ENCODE measurements at places on chromosomes 7 and 10.
A peak's percentile ranks its signal among the peaks of the same experiment; 100 is the strongest.

GRCh38 chr10:130036296-130037065 lies 72.4 kb upstream of the EBF3 start:
- no peak for DNase-seq

DNA sequence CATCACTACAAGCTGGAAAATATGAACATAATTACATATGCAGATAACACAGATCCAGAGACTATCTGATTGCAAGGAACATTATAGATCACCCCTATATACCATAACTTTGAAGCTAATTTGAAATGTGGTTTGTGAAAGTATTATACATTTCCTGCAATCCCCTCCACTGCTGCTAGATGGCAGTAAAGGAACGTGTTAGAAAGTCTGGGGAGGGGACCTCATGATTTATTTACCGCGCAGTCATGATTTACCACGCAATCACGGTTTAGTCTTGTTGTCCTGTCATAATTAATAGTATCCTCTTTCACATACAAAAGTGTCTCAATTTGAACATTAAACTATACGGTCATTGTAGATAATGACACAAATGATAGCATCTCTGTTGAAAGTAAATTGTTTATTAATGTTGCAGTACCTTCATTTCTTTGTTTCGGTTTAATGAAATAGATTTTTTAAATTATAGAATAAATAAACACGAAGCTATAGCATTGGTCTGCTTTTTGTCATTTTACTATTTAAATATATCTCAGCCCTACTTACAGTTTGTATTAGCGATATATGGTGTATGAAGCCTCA lies 145.3 kb upstream of the PRSS1 start:
- peak; percentile 36 for DNase-seq

- DNase-seq, result no peak
These were observed 56.9 kb downstream of the PRR15 start for GRCh38 chr7:29620556-29620930.

DNA sequence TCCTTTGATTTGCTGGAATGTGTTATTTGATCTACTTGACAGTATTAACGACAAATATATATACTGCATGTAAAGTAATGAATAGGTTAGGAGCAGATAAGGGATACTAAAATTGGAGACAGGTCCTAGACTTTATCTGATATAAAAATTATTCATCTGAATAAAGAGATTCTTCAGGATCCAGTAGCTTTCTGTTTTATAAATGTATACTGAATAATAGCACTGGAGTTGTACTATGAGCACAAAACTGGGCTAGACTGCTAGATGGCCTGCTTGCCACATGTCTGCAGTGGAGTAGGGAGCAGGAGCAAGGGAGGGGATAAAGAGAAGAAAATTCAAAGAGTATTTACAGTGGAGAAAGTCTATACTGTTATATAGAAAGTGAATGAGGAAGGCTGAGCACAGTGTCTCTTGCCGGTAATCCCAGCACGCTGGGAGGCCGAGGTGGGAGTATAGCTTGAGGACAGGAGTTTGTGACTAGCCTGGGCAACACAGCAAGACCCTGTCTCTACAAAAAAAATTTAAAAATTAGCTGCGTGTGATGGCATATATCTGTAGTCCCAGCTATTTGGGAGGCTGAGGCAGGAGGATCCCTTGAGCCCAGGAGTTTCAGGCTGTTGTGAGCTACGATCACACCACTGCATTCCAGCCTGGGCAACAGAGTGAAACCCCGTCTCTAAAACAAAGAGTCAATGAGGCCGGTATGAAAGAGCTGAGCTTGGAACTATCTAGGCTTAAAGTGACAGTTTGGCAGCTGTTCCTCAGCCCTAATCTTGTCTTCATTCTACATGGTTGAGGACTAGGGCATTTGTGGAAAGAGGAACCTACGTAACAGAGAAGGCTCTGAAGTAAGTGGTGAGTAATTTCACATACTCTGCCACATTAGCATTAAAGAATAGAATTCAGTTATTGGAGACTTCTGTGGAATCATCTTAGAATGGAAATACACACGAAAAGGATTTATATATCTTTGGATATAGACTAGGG lies 41.8 kb downstream of the CD36 start:
- DNase-seq, result no peak

GRCh38 chr10:14385596-14386593 lies 55.2 kb upstream of the FRMD4A start:
- DNase-seq, result peak; percentile 34

DNA sequence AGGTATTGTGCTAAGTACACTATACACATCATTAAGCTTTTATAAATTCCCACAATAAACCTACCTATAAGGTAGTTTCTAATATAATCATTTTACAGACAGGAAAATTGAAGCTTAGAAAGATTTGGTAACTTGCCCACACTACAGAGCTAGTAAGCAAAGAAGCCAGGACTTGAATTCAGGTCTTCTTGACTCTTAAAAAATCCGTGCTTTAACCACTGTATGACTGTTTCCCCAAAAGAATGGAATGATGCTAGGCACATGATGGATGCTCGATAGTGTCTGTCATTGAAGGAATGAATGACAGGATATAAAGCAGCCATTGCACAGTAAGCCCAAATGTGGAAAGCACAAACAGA lies 26.6 kb downstream of the ZNF800 start:
- no peak for DNase-seq

DNA sequence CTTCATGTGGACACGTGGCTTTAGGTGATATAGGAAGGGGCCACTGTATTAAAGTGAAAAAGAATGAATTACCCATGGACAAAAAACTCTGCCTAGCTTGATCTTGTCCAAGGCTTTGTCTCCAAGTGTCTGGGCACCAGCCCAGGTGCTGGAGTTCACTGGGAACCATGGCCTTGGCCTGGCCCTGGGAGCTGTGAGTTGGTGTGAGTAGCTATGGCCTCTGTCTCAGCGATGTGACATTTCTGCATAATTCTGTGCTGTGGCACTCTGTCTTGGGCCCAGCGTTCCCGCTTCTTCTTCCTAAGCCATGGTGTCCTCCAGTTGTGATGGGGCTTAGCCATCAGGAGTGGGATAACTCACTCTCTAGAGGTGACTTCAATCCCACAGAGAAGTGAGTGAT lies 119.0 kb upstream of the PPP2R2D start:
- no peak for DNase-seq

DNA sequence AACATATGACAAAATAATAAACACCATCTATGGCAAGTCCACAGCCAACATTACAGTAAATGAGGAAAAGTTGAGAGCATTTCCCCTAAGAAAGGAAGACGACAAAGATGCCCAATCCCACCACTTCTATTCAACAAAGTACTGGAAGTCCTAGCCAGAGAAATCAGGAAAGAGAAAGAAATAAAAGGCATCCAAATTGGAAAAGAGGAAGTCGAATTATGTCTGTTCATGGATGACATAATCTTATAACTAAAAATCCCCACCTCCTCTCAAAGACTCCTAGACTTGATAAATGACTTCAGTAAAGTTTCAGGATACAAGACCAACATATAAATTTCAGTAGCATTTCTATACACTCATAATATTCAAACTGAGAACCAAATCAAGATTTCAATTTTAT lies 288.5 kb upstream of the POT1 start:
- DNase-seq, result no peak

GRCh38 chr10:114801411-114801813 lies 20.2 kb upstream of the FHIP2A start:
- no peak for DNase-seq

- no peak for DNase-seq
These were observed 13.5 kb downstream of the TBXAS1 start for GRCh38 chr7:139842401-139843210.

DNA sequence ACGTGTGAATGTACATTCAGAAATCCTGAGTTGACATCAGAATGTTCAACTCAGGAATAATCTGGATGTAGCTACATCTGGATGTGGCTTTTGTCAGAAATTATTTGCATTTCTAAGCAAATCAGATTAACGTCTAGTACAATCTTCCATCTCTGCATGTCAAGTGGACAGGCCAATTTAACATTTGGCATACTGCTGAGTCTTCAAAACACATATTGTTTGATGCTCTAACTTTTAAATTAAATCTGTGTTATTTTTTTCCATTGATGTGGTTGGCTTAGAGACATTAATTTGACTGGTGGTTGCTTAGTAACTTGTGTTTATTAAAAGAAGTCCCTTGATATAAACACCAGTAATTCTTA lies 3.4 kb downstream of the STAMBPL1 start:
- DNase-seq, result no peak

DNA sequence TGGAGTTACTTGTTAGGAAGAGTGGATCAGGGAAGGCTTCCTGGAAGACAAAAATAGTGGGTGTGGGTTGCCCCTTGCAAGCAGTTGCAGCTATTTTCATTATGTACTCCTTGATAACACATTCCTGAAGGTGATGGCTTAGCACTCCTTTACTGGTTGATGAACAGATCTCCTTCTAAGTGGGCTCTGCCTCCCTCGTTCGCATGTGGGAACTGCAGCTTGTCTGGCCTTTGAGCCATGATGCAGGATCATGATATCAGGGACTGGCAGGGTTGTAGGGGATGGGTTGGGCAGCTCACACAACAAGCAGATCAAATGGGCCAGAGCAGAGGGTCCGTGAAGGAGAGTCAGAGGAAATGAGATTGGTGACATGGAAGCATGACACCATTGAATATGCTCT lies 28.8 kb upstream of the LRRC4 start:
- DNase-seq, result no peak

DNA sequence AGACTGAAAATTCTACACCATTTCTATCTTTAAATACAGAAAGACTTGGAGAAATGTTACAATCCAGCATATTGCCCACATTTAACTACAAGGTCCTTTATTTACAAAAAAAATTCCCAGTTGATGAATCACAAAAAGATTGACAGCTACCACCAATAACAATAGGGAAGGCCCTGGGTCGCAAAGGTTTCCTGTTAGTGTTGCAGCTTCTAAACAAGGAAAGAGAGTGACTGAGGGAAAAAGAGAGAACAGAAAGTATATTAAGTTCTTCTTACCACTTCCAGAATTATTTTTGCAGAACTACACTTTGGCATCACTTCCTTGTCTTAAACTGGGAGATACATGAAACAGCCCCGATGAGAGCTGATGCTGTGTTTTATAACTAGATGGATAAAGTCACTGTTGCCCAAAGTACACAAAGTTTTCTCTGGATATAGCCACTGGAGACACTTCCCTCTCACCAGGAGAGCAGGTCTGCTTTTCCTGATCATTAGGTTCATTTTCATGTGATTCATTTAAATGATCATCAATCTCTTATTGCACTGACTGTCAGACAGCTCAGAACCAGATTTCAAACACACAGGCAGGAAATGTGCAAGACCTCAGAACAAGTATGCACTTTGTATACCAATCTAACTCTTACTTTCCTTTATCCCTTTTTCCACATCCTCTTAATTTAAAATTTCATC lies 57.0 kb downstream of the SHTN1 start:
- no peak for DNase-seq

GRCh38 chr10:126702181-126702580 lies 31.7 kb upstream of the C10orf90 start:
- DNase-seq, result no peak

- no peak for DNase-seq
These were observed 96.1 kb downstream of the ARL4A start for GRCh38 chr7:12783421-12784095.

- no peak for DNase-seq
These were observed 3.4 kb downstream of the TACR2 start for GRCh38 chr10:69413221-69413865.

DNA sequence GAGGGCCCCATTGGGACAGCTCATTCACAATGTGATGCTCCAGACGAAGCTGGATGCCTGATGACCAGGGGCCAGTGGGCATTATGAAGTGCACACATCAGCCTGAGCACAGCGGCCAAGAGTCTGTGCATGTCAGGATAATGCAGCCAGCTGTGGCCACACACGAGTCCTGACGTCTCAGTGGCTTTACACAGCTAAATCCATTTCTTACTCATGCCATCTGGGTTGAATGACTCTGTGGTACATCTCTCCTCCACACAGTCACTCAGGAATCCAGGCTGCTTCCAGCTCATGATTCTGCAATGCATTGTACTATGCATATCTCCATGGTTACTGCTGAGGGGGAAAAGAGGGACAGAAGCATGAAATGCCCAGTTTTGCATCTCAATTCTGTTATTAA lies 123.6 kb downstream of the PRLHR start:
- no peak for DNase-seq

DNA sequence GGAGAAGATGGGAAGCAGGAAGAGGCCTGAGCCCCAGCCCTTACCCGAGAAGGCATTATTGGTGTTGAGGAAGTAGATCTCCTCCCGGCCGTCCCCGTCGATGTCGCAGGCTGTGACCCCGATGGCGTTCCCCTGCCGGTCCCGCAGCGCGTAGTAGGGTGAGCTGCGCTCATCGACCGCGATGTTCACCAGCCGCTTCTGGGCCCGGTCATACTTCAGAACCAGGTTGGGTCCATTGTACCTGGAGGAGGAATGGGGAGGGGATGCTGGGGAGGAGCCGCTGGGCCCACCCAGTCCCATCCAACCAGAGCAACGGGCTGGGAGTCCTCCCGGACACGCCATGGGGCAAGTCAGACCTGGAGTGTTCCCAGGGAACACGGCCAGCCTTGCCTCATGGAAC lies 86.5 kb downstream of the GOLGA7B start:
- no peak for DNase-seq

GRCh38 chr7:27423290-27423689 lies 180.7 kb downstream of the EVX1 start:
- DNase-seq, result no peak

GRCh38 chr10:37289833-37290464 lies 164.6 kb downstream of the ANKRD30A start:
- DNase-seq, result no peak

DNA sequence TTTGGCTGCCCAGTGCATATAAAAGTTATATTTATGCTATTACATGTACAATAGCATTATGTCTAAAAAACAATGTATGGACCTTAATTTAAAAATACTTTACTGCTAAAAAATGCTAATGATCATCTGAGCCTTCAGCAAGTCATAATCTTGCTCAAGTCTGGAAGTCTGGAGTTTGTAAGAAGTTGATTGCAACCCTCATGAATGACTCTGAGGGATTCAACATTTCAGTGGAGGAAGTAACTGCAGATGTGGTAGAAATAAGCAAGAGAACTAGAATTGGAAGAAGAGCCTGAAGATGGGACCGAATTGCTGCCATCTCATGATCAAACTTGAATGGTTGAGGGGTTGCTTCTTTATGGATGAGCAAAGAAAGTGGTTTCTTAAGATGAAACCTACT lies 13.0 kb upstream of the ADAMTS14 start:
- no peak for DNase-seq

DNA sequence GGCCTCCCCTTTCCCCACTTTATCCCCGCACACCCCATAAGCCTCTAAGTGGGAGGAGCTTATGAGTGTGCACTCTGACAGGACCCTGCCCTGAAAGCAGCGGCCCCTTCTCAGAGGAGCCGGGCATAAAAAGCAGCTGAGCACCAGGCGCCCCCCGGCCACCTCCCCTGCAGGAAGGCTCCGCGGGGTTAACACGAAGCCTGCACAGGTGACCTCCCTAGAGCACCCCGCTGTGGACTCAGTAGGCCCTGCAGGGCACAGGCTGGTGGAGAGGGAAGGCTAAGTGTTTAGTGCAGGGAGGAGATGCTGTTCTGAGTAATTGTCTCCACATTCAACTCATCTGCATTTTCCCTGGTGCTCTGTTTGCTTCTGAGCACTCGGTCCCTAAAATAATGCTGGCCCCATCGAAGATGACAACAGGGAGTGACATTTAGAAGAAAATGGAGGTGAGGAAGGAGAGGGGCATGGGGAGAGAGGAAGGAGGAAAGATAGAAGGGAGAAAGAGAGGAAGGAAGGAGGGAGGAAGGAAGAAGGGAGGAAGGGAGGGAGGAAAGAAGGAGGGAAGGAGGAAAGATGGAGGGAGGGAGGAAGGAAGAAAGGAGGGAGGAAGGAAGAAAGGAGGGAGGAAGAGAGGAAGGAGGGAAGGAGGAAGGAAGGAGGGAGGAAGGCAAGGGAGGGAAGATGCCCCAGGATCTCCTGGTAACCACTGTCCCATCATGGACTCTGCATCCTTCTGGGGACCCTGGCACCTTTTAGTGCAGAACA lies 25.4 kb upstream of the CNPY1 start:
- DNase-seq, result no peak
